ENCODE measurements at places on chromosomes 7 and 10. TPM values are rescaled to one million over a fixed set of nuclear protein-coding genes. Genes with fewer than 3 reads are reported as not detected.

The UPK3BL1 gene
- 30.3 TPM for total RNA-seq

The LOXL4 gene
- 8.2 TPM for total RNA-seq

The NKX2-3 gene
- total RNA-seq: not detected

The TMEM140 gene
- total RNA-seq: 8.4 TPM

The PLAU gene
- 4.6 TPM for total RNA-seq

The ACTR3C gene
- total RNA-seq: 3.4 TPM

The CYP3A4 gene
- total RNA-seq: 0.15 TPM

The FAM241B gene
- total RNA-seq: 1.4 TPM

The AQP1 gene
- total RNA-seq: 89.3 TPM

The ADD3 gene
- total RNA-seq: 65.3 TPM

The FOXP2 gene
- 25.4 TPM for total RNA-seq

The SFRP4 gene
- total RNA-seq: 52.9 TPM

The SPDYE11 gene
- total RNA-seq: not detected
